A673 (cell line): ENCODE measurements at places on chromosomes 1 and 21.

DNA sequence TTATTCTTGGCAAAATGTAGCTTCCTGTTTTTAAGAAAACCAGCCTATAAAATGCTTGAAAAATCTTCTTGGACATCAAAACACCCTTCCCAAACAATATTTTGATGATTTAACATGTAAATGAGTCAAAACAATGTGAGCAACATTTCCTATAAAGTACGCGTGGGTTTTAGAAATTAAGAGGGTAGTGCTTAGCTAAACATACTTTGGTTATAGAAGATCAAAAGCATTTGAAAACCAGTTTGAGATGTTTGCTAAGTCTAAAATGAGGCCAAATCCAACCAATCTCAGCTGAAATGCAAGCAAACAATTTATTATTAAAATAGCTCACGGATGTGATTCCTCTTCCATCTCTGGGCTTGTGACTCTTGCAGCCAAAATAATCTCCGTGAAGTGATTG, 350.4 kb downstream of the TGFB2 start:
- DNase-seq: no peak

DNA sequence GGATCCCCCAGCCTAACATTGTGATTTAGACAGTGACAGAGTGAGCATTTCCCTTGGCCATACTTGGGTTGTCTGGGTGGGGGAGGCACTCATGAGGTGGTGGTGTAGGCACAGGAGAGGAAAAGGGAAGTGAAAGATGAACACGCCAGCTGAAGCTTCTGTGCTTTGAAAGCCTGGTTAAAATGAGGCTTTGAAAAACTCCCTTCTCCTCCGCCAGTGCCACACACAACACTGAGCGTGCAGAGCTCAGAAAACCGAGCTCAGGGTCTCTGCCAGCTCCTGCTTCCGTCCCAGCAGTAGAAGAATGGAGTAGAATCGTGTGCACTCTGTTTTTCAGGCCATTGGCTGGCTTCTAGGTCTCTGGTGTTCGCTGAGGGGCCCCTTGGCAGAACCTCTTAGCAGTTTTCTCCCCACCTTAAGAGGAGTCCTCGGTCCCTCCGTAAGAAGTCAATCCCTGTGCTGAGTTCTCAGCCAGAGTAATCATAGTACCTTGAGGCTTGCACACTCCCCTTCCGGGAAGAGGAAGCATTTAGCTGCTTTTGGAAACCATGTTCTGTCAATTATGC, 12.9 kb downstream of the PLEKHM2 start:
- DNase-seq: no peak

DNA sequence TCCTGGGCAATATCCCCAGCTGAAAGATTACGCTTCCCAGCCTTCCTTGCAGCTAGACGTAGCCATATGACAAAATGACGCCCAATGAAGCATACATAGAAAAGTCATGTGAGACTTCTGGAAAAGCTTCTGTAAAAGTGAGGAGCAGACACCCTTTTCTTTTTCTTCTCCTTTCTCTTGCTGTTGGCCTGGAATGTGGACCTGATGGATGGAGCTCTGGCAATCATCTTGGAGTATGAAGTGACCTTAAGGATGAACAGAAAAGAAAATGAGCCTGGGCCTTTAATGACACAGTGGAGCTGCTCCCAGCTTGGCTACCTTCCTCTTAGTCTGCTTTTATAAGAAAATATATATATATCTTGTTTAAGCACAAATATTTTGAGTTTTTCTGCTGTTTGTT, 24.8 kb downstream of the BATF3 start:
- no peak for DNase-seq

DNA sequence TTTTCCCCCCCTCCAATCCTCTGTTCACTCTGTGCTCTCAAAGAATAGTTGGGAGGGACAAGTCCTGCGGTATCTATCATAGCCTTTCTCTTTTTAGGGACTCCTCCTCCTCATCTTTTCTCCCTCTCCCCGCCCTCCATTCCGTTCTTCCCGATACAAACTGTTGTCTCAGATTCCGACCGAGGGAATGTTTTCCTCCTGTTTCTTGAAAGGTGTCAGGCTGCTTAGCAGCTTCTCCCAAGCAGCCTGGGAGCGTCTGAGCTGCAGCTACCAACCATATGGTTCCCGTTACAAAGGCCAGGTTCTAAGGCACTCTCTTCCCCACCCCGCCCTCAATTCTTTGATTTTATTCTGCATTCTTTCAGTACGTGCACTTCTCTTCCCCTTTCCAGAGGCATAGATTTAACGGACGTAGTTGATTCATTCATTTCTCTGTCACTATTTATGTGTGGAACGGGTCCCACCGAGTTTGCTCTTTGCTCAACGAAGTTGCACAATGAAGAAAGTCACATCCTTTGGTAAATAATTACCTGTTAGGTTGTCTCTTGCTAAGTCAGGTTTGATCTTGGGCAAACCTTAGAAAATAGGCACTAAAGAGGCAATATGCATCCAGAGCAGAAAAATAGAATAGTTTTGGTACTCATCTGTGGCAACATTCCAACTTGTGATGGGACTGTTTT, 2.8 kb downstream of the ADGRL2 start:
- DNase-seq: no peak

GRCh38 chr1:205493241-205494085, 11.0 kb upstream of the CDK18 start:
- DNase-seq: peak; percentile 46

DNA sequence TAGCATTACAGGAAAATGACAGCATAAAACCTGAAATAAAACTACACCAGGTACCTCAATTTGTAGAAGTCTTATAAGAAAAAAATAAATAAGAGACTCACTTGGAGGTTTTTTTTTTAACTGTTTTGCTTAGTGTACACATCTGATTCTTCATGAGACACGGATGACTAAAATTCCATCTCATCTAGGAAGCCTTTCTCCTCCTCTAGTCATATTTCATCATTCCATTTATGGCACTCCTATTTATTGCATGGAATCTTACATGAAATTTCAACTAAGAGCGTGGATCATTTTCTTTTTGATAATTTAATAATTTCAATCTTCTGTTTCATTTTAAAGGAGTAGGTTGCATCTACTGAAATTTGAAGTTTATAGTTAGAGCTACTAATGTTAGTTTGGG, 1.6 kb upstream of the PTGS2 start:
- peak; percentile 7 for DNase-seq

DNA sequence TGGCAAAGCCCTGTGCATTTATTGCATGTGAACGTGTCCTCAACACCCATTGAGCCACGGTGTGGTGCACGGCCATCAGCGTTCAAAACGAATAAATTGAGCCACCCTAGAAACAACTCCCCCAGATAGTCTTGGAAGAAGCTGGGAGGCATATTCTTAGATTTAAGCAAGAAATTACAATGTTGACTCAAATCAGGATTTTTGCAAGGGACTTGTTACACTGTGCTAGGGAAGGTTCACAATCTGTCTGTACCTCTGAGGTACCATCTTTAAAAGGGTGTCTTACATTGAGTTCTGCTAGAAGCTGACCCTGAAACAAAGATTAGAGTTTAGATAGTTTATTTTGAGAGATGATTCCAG, 16.2 kb downstream of the CD247 start:
- DNase-seq: no peak

DNA sequence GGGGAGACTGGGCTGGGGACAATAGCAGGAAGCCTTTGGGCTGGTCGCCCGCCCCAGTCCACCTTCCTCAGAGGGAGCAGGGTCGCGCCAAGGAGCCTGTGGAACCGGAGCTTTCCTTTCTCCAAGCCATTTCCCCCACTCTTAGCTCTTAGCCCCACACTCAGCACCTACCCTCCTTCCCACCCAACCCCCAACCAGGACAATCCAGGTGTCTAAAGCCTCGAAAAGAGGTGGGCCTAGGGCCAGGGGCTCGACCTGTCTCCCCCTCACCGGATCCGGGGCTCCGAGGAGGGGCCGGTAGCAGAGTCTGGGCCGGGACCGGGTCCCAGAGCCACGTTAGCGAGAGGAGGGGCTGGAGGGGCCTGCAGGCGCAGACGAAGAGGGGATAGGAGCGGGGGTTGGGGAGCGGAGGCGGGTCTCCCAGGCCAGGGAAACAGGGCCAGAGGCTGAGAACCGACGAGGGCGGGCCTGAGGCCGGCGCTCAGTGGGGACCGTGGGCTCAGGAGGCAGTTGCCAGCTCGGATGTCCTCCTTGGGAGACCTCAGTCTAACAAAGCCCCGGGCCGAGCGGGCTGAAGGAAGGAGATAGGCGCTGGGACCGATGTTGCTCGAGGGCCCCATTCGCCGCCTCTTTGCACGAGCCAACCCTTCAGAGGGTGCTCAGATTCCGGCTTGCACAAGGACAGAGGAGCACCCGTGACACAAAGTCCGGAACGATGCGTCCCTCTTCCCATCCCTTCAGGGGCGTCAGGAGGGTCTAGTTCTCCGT, 943 bp downstream of the SEMA6C start:
- no peak for DNase-seq

- no peak for DNase-seq
These were observed 7.0 kb upstream of the CELSR2 start for GRCh38 chr1:109242387-109242786.

GRCh38 chr1:23799570-23800399, 769 bp downstream of the GALE start:
- no peak for DNase-seq

- DNase-seq: no peak
These were observed 113.9 kb downstream of the GLIS1 start for GRCh38 chr1:53625049-53625448.

- DNase-seq: no peak
These were observed 135.7 kb upstream of the TIAM1 start for GRCh38 chr21:31479714-31480113.

- DNase-seq: no peak
These were observed 16.5 kb downstream of the MEGF6 start for GRCh38 chr1:3594706-3595377.

- DNase-seq: no peak
These were observed 56.6 kb upstream of the CR2 start for GRCh38 chr1:207397525-207397926.

GRCh38 chr1:33168556-33169289, 13.1 kb downstream of the TRIM62 start:
- no peak for DNase-seq

- DNase-seq: no peak
These were observed 29.1 kb upstream of the FMO3 start for GRCh38 chr1:171061425-171062143.

DNA sequence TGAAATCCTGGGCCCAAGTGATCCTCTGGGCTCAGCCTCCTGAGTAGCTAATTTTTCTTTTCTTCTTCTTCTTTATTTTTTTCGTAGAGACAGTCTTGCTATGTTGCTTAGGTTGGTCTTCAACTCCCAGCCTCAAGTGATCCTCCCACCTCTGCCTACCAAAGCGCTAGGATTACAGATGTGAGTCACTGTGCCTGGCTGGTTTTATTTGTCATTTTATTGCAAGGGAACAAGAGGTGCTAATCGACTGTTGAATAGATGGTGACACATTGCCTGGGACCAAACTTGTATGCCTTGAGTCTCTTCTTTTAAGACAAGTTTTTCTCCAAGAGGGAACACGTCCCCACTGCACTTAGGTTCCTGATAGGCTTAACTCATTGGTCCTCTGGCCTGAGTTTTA, 20.0 kb upstream of the KLHDC8A start:
- DNase-seq: peak; percentile 60

GRCh38 chr1:226100436-226101391, 38.2 kb downstream of the H3-3A start:
- DNase-seq: peak; percentile 58

GRCh38 chr1:157880621-157881020, 39.0 kb upstream of the CD5L start:
- DNase-seq: no peak

- DNase-seq: peak; percentile 82
These were observed 176.5 kb downstream of the TGFB2 start for GRCh38 chr1:218521414-218522169.

GRCh38 chr21:35020436-35020835, 28.7 kb downstream of the RUNX1 start:
- DNase-seq: no peak

GRCh38 chr1:109535481-109535880, 4.2 kb upstream of the GPR61 start:
- DNase-seq: no peak

- no peak for DNase-seq
These were observed 3.7 kb upstream of the REN start for GRCh38 chr1:204169858-204170257.

GRCh38 chr1:186994897-186995296, 166.1 kb downstream of the PLA2G4A start:
- no peak for DNase-seq

DNA sequence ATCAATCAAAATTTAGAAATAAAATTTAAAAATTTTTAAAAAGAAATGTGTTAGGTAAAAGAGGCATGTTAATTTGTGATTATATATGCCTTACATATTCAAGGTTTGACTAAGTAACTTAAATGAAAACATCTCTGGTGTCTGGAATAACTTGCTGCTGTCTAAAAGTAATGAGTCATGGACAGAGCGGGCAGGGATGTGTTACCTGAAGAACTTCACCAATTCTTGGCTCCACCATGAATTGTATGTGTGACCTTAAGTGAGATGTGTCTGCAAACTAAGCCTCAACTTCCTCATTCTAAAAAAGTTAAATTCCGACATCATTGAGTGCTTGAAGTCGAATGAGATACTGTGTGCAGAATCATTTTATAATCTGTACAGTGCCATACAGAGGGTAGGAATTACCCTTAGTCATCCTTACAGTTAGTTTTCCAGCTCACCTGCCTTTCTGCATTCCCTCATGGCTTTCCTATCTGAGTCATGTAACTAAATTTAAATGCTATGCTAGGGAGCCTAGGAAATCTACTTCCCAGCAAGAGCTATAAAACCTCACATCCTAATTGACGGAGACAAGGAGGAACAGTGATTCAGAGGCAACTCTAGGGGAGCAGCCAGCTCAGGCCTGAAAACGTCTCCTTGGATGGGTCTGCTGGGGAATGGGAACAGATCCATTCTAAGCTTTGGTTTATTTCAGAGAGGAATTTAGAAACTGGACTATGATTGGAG, 100.7 kb upstream of the TSPAN2 start:
- DNase-seq: no peak

- peak; percentile 74 for DNase-seq
These were observed 31.2 kb downstream of the CDCP2 start for GRCh38 chr1:54121482-54122134.

DNA sequence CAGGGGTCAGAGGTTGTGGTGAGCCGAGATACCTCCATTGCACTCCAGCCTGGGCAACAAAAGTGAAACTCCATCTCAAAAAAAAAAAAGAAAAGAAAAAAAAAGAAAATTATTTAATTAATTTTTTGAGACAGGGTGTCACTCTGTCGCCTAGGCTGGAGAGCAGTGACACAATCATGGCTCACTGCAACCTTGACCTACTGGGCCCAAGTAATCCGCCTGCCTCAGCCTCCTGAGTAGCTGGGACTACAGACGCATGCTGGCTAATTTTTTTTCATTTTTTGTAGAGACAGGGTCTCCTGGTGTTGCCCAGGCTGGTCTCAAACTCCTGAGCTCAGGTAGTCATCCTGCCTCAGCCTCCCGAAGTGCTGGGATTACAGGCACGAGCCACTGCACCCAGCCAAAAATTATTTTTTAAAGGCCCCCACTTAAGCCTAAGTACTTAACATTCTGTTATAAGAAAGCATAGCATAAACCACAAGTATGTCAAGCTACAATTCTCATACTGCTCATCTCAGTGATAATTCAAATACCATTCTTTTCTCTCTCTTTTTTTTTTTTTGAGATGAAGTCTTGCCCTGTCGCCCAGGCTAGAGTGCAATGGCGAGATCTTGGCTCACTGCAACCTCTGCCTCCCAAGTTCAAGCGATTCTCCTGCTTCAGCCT, 19.9 kb downstream of the NUCKS1 start:
- DNase-seq: no peak
